ENCODE measurements at places on chromosomes 1 and 21.

DNA sequence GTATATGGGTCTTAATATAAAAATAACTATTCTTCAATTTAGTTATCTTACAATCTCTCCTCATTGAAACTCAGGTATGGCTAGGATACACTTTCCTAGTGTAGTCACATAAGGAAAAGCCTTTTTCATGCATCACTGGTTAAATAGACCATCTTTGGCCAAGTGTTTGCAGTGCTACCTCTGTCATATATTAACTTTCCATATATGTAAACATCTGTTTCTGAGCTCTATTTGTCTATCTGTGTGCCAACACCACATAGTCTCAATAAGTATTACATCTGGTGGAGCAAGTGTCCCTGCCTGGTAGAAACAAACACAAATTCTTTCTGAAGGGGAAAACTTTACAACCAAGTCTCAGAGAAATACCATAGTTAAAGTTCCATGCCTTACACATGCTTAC, 134.6 kb downstream of the TSEN15 start:
- DNase-seq = no peak

- no peak for DNase-seq
Measured at GRCh38 chr1:217456261-217456660, 174.6 kb downstream of the GPATCH2 start.

- DNase-seq = no peak
Measured at GRCh38 chr1:21313886-21314721, 23.8 kb upstream of the ECE1 start.

DNA sequence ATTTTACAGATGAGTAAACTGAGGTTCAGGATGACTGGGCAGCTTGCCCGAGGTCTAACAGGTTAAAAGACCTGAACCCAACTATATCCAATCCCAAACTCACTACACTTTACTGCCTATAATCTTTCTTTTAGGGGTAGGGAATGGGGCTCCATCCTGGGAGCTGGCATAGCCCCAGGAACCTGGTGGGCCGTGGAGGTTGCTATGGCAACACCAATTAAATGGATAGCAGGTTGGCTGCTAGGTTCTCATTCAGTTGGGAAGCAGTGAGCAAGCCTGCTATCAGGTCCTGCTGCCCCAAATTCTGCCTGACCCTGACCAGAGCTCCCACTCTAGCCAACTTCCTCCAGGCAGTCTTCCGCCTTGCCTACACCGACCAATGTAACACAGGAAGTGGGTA, 40.9 kb downstream of the LRP8 start:
- no peak for DNase-seq

GRCh38 chr1:174556392-174556791, 108.6 kb downstream of the GPR52 start:
- DNase-seq = no peak

DNA sequence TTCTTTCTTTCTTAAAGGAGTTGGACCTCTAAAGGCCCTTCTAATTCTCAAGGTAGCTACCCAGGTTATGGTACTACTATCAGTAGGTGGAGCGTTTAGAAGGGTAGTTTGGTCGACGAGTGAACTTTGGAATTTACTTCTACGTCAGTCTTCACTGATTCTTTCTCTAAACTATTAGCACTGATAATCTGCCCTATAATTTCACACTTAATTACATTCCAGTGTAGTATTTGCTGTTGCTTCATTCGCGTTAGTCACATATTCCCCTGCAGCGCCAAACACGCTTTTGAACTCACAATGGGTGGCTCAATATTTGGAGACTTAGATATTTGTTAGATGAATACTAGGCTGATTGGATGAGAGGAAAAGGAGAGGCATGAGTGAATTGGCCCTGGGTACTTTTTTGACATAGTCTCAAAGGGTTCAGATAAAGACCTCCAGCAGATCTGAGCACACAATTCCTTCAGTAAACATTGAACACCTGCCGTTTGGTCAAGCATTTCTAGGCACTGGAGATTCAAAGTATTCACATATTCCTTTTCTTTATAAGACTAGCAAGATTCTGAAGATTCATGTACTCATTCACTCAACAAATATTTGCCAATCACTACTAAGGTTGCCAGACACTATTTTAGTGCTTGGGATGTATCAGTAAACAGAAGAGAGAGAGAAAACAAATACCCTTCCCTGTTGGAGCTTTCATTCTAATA, 929 bp upstream of the FOXJ3 start:
- no peak for DNase-seq

DNA sequence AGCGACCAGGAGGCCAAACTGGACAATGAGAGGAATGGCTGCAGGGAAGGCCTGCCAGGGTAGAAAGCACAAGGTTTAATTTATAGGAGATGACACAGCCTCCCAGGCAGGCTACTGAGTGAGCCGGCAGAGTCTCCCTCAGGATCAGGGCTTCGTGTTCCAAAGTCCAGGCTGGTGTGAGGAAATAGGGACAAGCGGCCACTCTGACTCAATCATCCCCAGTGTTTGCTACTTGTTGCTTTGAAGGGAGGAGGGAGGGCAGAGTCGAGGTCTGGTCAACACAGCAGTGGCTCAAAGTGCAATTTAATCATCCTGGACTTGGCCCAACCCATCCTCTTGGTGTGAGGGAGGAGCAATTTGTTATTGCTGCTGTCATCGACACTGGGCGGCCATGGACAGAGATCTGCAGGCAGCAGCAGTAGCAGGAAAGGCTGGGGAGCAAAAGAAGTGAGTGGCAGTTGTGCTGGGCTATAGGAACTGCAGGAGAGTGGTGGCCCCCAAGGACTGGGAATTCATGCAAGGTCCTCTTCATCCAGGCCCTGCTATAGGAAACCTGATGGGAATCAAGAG, 27.5 kb downstream of the TBX15 start:
- no peak for DNase-seq

- no peak for DNase-seq
Measured at GRCh38 chr1:234315091-234315541, 58.1 kb upstream of the COA6 start.

GRCh38 chr1:239896569-239896968, 195.1 kb upstream of the FMN2 start:
- DNase-seq = no peak

DNA sequence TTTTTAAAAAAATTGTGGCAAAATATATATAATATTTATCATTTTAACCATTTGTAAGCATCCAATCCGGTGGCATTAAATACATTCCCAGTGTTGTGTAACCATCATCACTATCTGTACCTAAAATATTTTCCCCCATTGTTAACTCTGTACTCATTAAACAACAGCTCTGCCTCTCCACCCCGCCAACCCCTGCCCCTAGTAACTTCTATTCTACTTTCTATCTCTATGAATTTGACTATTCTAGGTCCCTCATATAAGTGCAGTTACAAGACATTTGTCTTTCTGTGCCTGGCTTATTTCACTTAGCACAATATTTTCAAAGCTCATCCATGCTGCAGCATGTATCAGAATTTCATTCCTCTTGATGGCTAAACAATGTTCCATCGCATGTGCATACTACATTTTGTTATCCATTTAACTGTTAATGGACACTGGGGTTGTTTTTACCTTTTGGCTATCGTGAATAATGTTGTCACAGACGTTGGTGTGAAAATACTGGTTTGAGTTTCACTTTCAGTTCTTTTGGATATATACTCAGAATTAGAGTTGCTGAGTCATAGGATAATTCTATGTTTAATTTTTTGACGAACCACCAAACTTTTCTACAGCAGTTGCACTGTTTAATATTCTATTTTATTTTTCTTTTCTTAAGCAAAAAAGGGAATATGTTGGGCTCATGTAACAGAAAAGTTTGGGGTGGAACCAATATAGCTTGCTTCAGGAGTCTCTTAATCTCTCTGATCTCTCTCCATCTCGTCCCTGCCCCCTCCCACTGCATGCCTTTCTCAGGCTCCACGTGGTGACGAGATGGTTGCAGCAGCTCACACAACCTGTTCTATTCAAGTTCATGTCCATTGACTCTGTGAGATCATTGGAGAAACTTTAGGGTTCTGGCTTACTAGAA, 25.2 kb upstream of the RCAN1 start:
- no peak for DNase-seq

DNA sequence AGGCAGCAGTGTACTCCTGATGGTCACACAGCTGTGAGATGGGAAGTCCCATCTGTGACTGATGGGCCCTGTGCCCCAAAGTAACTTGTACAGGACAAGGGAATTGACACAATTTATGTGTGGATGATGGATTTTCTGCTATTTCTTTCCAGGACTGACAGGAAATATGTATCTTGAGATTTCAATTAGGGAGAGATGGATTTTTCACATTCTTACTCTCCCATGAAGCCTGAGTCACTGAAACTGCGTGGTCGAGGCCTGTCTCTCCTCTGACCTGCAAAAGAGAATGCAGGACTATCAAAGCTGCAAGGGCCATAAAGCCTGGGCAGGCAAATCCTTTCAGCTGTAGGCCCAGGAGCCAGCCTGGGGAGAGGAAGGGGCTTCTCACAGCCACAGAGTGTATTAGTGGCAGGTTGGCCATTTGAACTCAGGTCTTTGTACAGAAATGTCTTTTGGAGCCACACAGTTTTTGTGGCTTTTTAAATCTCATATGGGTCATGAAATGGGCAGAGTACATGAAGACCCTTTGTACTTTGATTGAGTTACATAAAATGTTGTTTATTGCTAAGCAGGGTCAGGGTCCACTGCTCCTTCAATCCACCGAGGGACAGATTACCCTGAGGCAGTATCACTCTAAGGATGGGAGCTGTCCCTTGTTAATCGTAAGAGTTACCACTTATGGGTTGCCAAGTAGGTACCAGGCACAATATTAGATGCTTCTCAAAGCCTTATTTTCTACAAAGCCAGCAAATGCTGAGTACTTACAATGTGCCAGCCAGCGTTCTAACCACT, 14.8 kb downstream of the ALX3 start:
- no peak for DNase-seq

GRCh38 chr1:202076050-202076511, 46.6 kb upstream of the GPR37L1 start:
- no peak for DNase-seq

DNA sequence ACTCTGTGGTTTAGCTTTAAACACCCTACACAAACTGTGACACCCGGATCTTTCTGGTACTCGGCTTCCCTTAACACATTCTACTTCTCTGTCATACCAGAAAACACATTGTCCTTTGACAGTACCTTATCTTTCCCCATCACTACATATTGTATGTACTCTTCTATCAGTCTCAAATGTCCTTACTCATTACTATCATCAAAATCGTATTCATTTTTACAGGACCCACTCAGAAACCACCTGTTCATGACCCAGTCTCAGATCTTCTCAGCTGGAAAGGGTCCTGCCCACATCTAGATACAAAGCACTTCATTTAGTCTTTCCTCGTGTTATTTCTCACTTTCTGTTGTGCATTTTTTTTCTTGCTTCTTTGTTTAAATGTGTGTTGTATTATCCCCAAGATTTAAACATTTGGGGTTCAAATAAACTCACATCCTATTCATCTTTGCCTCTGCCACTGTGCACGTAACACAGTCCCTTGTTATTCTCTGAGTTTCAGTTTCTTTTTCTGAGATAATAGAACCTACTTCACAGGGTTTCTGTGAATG, 27.7 kb downstream of the CD34 start:
- no peak for DNase-seq

GRCh38 chr21:32257962-32258785, 20.7 kb downstream of the MIS18A start:
- peak; percentile 53 for DNase-seq

GRCh38 chr1:208595236-208595635, 351.1 kb upstream of the PLXNA2 start:
- DNase-seq = no peak

DNA sequence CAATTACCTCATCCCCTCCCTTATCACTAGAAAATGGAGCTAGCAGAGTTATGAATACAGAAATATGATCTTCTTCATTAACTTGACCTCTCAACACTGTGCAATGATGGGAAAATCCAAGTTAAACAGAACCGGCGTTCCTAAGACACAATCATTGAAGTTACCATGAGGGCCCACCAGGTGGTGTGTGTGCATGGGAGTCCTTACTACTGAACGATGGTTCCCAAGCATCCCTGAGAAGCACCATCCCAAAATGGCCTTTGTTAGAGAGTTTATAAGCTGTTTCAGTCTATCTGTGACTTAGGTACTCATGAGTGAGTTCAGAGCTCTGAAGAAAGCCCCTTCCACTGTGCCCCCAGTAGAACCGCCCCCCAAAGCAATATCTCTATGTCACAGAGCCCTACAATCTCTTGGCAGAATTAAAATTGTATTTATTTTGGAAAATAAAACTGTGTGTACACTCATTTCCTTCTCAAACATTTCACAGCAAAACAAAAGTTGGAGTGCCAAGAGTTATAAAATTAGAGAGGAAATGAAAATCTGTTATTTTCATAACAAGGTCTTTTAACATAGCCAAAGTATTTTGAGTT, 56.8 kb downstream of the PLD5 start:
- peak; percentile 63 for DNase-seq

DNA sequence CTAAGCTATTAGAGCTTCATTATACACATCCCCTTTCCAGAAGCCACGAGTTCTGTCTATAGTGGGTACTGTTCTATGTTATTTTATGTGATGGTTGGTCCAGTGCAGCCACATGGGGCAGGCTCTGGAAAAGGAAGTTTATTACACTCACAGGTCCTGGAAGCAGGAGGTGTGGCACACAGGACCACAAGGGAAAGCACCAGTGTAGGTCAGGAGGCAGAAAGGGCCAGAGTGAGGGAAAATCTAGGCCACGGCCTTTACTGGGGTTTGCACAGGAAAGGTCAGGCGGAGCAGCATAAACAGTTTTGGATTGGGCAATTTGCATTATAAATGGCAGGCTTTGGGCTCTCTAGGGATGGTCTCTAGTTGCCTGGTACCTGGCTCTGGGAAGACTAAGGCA, 21.8 kb upstream of the CNIH3 start:
- no peak for DNase-seq

GRCh38 chr1:47872886-47873285, 124.3 kb downstream of the TRABD2B start:
- DNase-seq = no peak

DNA sequence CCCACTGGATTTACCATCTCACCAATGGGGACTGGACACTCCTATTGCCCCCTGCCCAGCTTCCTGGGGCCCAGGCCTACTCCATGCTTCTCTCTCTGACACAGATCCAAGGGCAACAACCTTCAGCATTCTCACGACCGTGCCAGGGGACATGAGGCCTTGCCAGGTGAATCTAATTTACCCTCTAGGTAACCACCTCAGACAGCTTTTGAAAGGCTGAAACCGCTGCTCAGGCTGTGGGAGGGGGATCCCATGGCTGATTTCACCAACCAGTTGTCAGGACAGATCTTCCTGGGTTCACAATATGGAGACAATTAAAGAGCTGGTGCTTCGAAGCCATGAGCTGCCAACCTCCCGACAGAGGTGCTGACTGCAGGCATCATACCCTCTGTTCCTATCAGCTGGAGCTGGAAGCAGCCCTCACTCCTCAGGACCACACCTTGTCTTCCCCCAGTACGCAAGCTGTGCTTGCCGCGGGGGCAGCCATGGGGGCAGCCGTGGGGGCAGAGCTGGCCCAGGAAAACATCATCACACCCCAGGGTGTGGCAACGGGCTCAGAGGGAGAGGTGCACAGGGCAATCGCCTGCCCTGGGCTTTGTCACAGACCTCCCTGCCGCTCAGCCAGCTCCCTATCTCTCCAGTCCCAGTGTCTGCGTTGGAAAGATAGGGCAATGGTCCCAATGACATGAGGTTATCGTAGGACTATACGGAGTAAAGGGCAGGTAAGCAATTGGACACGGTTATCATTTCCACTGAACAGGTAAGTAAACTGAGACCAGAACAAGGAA, 120.2 kb downstream of the DMRTB1 start:
- DNase-seq = no peak
